ENCODE measurements at places on chromosomes 1 and 21. TPM values are rescaled to one million over a fixed set of nuclear protein-coding genes. Genes with fewer than 3 reads are reported as not detected.

TRIM58 gene
- total RNA-seq = 1.2 TPM

MEX3A gene
- total RNA-seq = 113 TPM

SGIP1 gene
- total RNA-seq = 12.1 TPM

FMO4 gene
- total RNA-seq = 4.5 TPM

- H3K36me3 ChIP-seq = no peaks in the 10 kb centered on the region
- H3K4me1 ChIP-seq = peaks cover 1% of the 10 kb centered on the region
- no peak overlapping the region for H3K27ac ChIP-seq
- H3K4me3 ChIP-seq = no peak overlapping the region
- H3K27me3 ChIP-seq = peaks cover 20% of the 10 kb centered on the region
- DNase-seq = no peak
Measured at GRCh38 chr1:7302873-7303272, 468.2 kb upstream of the VAMP3 start.

GRCh38 chr1:230286166-230286889 is 139.8 kb downstream of the PGBD5 start:
- peaks cover 12% of the 10 kb centered on the region for H3K36me3 ChIP-seq
- H3K27ac ChIP-seq = peak overlapping the region; percentile 13
- DNase-seq = no peak
- H3K4me1 ChIP-seq = peaks cover 5% of the 10 kb centered on the region
- peaks cover 9% of the 10 kb centered on the region for H3K27me3 ChIP-seq
- H3K4me3 ChIP-seq = no peak overlapping the region

DNA sequence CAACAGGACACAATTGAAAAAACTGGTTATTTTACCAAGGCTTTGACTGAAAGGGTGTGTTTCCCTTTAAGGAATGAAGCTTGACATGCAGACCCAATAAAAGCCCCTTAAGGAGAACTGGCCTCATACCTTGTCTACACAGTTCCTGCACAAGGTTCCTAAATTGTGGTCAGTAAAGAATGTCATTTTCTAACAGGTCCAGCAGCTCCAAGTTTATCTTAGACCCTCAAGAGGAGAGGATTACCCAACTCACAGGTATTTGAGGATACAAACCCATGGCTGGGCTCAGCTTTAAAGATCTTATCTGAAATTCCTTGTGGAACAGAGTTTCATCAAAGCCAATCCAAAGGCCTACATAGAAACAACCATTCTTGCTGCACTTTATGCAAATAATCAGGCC is 31.4 kb upstream of the CBR3 start:
- H3K27ac ChIP-seq = no peak overlapping the region
- no peaks in the 10 kb centered on the region for H3K36me3 ChIP-seq
- H3K4me3 ChIP-seq = no peak overlapping the region
- no peak for DNase-seq
